ENCODE measurements at places on chromosomes 11 and 22. TPM values are rescaled to one million over a fixed set of nuclear protein-coding genes. Genes with fewer than 3 reads are reported as not detected.

The BBOX1 gene
- 13.7 TPM for total RNA-seq

The APOBEC3G gene
- 3.9 TPM for total RNA-seq

The PGR gene
- 0.12 TPM for total RNA-seq

The OR51E2 gene
- total RNA-seq = not detected

The SLC22A9 gene
- total RNA-seq = not detected

The NXPE2 gene
- not detected for total RNA-seq

The MN1 gene
- total RNA-seq = 1.7 TPM

The IL18 gene
- total RNA-seq = 41.8 TPM

The APOA5 gene
- total RNA-seq = not detected

The ALKBH8 gene
- 4.2 TPM for total RNA-seq

The OR51B4 gene
- total RNA-seq = not detected

The RTN4R gene
- 3.9 TPM for total RNA-seq

DNA sequence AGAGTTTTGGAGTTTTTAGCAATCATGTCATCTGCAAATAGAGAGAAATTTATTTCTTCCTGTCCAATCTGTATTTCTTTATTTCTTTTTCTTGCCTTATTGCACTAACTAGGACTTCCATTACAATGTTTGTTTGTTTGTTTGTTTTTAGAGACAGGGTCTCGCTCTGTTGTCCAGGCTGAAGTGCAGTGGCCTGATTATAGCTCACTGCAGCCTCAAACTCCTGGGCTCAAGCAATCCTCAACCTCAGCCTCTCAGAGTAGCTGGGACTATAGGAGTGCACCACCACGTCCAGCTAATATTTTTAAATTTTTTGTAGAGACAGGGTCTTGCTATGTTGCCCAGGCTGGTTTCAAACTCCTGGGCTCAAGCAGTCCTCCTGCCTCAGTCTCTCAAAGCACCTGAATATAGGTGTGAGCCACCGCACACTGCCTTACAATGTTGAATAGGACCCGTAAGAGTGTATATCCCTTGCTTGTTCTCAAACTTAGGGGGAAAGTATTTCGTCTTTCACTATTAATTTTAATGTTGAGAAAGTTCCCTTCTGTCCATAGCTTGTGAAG, 29.6 kb upstream of the MAPK1 start:
- ATAC-seq = no peak

DNA sequence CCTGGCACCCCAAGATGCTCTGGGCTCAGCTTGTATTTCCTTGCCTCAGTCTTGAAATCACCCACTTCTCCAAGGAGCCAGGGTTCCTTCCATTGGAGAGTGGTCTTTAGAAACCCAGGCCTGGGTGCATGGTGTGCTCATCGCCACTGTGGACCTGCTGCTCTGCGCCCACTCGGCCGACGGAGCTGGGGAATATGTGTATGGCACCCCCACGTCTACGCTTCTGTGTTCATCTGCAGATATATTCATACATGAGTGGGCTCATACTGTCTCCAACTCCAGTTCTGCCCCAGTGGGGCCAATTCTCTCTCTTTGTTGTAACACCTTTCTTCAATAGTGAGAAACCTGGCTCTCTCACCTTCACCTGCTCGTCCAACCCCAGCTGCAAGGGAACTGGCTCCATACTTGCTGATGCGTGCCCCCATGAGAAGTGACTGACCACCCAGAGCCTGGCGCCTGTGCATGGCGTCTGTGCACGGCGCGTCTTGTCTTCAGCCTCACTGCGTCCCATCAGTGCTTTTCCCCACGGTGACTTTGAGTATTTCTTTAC, 39.8 kb downstream of the KCNQ1 start:
- ATAC-seq = no peak

GRCh38 chr11:29328961-29329441, 687.8 kb downstream of the KCNA4 start:
- no peak for ATAC-seq

DNA sequence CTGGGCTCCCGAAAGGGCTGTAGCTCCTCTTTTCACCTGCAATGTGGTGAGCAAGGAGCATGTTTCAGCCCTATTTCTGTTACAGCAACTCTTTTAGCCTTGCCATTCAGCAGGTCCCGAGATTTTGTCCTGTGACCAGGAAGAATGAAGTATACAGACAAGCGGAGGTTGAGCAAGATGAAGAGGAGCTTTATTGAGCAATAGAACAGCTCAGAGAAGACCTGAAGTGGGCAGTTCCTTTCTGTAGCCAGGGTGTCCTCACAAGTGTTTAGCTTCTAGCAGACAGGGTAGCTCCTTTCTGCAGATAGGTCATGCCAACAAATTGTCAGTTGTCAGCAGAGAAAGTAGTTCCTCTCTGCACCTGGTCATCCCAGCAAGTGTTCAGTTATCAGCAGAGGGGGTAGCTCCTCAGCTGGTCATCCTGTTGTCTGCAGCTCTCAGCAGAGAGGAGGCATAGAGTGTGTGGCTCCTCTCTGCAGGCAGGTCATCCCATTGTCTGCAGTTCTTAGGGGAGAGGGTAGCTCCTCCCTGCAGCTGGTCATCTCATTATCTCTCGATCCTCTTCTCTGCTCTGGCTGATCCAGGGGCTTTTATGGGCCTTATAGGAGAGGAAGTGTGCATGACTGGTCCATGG, 5.4 kb upstream of the OR56A4 start:
- ATAC-seq = no peak

- ATAC-seq = no peak
Observed at GRCh38 chr11:340539-341512, 20.2 kb upstream of the IFITM3 start.

GRCh38 chr11:1568441-1568911, 3.6 kb downstream of the DUSP8 start:
- no peak for ATAC-seq

GRCh38 chr11:35812828-35813227, 131.0 kb upstream of the LDLRAD3 start:
- no peak for ATAC-seq

- peak; percentile 56 for ATAC-seq
Observed at GRCh38 chr11:117073539-117073938, 24.7 kb downstream of the SIK3 start.

DNA sequence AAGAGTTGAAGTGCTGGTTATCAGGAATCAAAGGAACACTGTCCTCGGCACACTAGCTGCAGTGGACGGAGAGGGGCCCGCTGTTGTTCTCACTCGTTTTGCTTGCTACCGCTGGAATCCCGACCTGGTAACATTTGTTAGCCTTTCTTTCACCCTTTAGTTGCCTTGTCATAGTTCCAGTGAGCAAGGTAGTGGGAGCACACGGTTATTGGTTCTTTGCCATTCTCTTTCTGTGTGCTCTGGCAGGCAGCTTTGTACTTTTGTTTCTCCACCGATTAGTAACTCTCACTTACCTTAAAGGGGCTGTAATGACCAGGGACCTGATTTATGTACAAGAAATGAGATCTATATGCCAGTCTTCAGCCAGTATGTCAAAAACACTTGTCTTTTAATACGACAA, 1.8 kb downstream of the DEPDC7 start:
- no peak for ATAC-seq

DNA sequence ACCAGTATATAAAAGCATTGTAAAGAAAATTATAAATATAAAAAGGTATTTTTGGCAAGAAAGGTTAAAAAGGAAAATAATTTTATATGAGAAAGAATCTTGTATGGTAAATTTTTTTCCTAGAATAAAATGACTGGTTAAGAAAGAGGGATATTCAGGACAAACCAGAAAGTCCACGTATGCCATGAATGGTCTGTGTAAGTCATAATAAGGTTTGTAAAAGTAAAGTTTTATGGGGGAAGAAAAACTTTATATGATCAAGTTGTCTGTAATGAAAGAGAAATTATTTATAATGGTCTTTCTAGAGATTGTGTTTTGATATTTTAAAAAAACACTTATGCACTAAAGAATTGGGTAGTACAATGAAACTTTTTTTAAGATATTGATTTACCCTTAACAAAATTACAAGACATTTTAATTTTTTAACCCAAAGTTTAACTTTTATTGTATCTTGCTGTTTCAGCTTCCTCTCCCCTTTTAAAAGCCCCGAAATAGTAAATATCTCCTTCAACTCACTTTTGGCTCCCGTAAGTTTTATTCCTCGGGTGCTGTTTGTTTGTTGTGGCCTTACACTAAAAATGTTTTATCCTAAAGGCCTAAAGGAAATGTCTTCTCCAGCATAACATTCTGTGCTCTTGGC, 47.7 kb downstream of the AMOTL1 start:
- ATAC-seq = no peak

DNA sequence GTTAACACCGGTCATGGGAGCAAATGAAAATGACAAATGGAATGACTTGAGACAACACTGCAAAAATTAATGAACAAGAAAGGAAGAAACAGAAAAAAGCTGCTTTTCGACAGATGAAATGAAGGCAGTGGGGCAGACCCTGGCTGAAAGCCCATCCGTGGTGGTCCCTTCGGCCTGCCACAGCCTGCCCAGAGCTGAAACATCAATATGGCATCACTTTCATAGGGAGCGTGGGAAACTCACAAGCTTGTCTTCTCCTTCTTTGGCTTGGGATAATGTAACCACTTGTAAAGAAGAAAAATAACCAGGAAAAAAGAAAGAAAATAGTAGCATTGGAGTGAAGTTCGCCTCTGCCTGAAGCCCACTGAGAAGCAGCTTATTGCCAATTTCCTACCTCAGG, 78.8 kb downstream of the CTTN start:
- ATAC-seq = no peak

- no peak for ATAC-seq
Observed at GRCh38 chr11:2857276-2857675, 28.3 kb downstream of the CDKN1C start.

GRCh38 chr11:126918556-126918955, 82.0 kb downstream of the KIRREL3 start:
- no peak for ATAC-seq

DNA sequence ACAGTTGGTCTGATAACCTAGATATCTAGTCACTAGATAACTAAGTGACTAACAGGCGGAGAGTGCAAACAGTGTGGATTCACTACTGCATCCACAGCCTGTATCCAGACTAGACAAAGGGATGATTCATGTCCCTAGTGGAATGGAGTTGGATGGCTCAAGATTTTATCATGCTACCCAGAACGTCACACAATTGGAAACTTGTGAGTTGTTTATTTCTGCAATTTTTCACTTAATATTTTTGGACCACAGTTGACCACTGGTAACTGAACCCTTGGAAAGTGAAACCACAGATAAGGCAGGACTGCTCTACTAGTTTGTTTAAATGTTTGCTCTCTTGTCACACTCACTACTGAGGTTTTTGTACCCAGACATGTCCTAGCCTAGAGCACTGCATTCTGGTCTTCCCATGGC, 76.0 kb downstream of the UBASH3B start:
- ATAC-seq = no peak

DNA sequence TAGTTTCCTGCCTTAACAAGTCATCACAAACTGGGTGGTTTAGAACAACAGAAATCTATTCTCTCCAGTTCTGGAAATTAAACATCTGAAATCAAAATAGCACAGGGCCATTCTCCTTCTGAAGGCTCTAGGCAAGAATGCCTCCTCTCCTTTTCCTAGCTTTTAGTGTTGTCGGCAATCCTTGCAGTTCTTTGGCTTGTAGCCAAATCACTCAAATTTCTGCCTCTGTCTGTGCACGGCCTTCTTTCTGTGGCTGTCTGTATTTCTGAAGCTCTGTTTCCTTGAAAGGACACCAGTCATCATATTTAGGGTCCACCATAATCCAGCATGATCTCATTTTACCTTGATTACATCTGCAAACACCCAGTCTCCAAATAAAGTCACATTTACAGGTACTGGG, 795.5 kb downstream of the METTL15 start:
- ATAC-seq = no peak

DNA sequence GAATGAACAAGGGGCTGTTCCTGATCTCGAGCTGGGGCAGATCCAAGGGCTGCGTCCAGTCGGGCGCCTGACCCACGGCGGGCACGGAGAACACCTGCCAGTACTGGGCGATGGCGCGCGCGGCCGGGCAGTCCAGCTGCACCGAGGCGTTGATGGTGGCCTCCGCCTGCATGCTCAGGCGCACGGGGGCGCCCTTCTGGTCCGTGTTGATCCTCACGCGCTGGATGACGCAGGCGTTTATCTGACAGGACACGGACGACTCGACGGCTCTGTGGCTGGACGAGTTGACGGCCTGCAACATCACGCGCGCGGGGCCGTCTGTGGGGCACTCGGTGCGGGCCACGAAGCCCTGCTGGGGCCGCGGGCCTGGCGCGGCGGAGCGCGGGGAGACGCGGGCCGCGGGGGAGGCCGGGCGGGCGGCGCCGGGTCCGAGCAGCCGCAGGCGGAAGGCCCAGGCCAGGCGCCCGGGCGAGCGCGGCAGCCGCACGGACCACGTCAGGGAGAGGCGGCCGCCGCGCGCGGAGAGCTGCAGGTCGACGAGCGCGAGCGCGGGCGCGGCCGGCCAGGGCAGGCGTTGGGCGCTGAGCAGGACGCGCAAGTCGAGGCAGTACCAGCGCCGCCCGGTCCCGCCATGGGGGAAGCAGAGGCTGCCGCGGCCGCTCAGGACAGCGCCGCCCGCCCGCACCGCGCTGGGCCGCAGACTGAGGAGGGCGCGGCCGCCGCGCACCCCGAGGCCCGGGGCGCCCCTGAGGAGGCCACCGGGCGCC, 511 bp downstream of the PKDREJ start:
- ATAC-seq = peak; percentile 75

- ATAC-seq = no peak
Observed at GRCh38 chr11:89358761-89359160, 132.4 kb downstream of the NOX4 start.

DNA sequence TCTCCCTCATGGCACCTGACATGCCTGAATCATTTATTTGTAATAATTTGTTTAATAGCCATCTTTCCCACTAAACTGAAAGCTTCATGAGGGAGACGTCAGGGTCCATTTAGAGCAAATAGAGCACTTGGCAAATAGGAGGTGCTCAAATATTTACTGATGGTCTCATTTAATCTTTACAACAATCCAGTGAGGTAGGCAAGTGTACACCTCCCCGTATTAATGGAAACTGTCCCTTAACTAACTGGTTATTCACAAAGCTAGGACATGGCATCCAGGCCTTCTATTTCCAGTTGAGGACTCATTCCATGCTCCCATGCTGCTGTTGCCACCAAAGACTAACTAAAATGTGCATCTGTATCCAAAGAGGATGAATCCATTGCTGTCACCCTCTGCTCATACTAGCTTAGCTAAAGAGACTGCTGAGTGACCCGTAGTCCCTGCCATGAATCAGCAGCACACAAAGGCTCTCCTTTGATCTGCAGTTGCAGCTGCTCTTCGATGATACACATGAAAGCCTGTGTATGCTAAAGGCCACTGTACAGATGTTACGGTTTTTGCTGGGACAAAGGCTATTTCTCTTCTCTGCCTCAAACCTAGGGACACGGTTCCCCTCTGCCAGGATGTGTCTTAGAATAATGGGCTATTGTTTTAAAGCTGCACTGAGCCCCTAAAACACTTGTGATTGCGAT, 82.6 kb downstream of the RAB30 start:
- ATAC-seq = no peak

DNA sequence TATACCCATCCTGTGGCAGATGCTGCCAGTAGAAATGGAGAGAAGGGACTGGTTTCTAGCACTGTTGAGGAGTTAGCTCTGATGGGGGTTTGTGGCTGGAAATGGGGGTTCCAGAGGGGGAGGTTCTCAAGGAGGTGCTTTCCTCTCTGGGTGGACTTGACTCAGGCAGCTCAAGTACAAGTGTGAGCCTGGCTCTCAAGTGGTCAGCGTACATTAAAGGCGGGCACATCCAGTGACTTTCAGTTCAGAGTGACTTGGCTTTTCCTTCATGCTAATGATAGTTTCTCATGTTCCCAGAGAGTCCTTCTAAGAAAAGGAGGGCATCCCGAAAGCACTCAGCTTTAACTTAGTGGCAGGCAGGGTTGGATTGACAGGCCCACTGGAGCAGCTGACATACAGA, 58.9 kb upstream of the HORMAD2 start:
- no peak for ATAC-seq
